ENCODE measurements at places on chromosomes 2 and 18.

- no peak for DNase-seq
These were observed 171.9 kb downstream of the HRH4 start for GRCh38 chr18:24632158-24632988.

- no peak for DNase-seq
These were observed 11.1 kb downstream of the SPOPL start for GRCh38 chr2:138512672-138513071.

DNA sequence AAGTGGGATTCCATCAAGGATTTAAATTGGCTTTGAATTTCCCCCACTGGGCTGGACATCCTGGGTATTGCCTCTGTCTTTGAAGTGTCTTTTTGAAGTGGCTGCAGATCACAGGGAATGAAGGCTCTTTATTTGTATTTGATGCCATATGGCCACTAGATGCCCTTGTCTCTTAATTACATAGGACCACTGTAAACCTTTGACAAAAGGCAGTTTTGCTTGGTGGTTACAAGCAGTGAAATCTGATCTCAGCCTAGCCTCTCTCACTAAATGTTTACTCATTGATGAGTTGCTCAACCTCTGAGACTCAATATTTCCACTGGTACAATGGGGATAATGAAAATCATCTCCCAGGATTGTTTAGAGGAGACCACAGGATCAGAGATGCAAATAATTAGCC, 102.2 kb downstream of the INSIG2 start:
- no peak for DNase-seq

- DNase-seq: no peak
These were observed 66.5 kb downstream of the BOLA3 start for GRCh38 chr2:74081030-74081762.

DNA sequence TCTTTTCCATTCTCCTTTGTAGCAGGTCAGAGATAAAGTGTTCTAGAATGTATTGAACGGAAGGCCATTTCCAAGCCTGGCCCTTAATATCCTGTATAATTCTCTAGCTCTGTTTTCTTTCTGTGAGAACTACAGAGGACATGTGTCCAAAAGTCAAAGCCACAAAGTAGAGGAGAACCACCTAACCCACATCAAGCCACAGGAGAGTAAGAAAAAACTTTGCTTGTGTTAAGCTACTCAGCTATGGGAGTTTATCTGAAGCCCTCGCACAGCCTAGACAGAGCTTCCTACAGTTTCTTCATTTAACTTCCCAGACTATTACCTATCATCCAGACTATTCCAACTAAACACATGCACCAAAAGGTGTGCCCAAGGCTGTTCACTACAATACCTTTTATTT, 22.0 kb downstream of the ADAM17 start:
- DNase-seq: no peak

DNA sequence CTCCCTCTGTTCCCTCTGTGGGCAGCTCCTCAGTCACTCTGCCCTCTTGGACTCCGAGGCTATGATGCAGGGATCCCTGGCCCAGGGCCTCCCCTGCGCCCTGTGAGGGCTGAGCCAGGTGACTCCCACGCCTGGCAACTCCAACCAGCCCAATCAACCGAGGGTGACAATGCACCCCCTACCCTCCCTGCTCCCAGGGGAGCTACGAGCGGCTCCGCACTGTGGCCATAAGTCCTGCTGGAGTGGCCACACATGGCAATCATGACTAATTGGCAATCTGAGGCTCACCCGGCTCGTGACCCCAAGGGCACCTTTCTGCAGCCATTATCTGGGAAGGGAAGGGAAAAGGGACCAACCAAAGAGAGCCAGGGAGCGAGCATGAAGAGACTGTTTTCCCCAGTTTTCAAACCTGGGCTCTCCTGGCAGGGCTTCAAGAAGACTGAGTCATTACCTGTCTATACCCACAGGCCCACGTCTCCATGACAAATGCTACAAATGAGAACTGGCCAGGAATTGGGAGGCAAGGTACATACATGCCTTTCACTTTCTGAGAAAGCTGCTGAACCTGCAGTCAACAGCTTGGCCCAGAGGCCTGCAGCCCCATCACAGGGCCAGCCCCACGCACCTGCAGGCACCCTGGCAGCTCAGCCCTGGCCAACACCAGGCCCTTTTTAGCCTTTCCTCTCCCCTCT, 45.1 kb downstream of the RPL31 start:
- DNase-seq: no peak

- no peak for DNase-seq
These were observed 739.5 kb upstream of the CDH2 start for GRCh38 chr18:28916456-28916855.

DNA sequence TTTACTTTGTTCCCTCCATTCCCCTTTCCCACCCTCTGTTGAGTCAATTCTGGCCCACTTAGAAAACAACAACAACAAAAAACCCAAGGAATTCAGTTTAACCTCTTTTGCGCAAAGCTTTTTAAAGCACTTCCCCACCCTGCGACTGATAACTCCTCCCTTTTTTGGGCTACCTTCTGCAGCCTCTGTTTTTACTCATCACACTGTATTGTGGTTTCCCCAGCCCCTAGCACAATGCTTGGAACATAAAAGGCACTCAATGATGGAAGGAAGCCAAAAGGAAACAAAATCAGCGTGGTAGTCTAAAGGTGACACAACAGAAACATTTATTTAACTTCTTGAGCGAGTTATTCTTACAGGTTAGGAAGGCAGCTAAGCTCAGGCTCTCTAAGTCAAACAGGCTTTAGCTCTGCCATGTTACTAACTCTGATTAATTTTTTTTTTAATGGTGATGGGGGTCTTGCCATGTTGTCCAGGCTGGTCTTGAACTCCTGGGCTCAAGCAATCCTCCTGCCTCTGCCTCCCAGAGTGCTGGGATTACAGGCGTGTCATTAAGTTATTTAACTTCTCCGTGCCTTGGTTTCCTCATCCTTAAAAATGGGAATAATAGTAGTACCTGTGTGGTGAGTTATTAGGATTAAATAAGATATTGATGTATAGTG, 1.3 kb downstream of the CEP68 start:
- no peak for DNase-seq

DNA sequence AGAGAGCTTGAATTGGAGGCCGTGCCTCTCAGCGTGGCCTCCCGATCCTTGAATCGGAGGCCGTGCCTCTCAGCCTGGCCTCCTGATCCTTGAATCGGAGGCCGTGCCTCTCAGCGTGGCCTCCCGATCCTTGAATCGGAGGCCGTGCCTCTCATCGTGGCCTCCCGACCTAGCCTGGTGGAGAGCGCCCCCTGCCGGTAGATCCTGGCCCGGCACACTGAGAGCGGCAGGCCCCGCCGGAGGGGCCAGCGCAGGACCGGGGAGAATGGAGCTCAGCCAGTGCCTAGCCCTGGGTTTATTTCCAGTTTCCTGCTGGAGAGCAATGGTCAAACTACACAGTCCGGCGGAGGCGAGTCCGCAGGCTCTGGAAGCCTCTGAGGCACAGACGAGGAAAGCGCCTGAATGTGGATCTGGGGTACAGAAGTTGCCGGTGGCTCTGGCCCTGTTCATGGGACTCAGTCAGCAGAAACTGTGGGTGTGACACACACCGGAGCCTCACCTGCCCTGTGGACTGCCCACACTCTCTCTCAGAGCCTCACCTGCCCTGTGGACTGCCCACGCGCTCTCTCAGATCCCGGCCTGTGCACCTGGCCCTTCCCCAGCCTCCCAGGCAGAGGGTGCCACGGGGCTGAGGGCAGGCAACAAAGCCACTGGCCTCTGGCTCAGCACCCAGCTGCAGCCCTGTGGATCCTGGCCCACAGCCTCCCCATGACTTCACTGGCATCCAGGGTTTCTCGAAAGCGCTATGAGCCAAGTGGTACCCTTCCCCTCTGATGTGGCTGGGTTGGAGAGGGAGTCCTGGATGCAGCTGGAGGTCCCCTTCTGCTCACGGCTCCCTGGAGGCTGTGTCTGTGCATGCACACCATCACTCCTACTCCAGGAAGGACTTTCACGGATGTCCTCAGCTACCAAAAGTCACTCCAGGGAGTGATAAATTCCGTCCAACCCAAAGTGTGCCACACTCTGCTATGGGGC, 1.5 kb downstream of the IL36B start:
- no peak for DNase-seq

GRCh38 chr2:84394628-84395027, 64.5 kb downstream of the SUCLG1 start:
- DNase-seq: no peak

- no peak for DNase-seq
These were observed 96.7 kb downstream of the GALR1 start for GRCh38 chr18:77346208-77346810.

GRCh38 chr2:85667561-85668008, 414 bp downstream of the SFTPB start:
- DNase-seq: no peak

- DNase-seq: no peak
These were observed 165.4 kb downstream of the FIGN start for GRCh38 chr2:163570391-163570790.

- no peak for DNase-seq
These were observed 940.3 kb upstream of the CRIM1 start for GRCh38 chr2:35415282-35415681.

GRCh38 chr2:145157036-145157675, 637.2 kb upstream of the ZEB2 start:
- DNase-seq: no peak

- no peak for DNase-seq
These were observed 136.1 kb upstream of the CHAC2 start for GRCh38 chr2:53631313-53632125.

DNA sequence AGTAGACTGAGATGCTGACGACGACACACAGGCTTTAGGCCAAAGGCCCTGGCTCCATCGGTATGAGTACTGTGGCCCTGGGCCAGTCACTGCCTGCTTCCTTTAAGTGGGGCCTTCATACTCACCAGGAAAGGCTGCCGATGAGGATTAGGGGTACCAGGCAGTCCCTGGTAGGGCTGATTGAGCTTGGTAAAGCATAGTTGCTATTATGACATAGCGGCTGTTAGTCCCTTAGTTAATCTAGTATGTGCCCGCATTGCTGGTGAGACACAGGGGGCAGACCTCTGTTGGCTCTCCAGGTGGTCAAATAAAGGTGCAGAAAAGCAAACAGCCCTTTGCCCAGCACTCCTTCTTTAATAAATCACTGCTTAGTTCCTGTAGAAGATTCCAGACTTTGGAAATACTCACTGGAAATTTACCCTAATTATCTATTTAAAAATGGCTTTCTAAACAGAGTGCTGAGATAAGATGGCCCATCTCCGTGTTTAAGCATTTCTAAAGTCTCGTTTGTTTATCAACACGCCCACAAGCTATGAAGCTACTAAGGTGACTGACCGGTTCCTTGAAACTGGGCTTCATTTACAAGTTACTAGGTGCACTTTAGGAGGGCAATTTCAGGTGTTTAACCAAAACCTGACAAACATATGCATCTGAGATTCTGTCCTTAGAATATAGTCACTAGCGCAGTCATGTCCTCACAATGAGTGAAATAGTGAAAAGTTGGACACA, 8.7 kb upstream of the BIN1 start:
- no peak for DNase-seq

GRCh38 chr2:47631792-47632398, 151.1 kb upstream of the MSH6 start:
- DNase-seq: no peak

DNA sequence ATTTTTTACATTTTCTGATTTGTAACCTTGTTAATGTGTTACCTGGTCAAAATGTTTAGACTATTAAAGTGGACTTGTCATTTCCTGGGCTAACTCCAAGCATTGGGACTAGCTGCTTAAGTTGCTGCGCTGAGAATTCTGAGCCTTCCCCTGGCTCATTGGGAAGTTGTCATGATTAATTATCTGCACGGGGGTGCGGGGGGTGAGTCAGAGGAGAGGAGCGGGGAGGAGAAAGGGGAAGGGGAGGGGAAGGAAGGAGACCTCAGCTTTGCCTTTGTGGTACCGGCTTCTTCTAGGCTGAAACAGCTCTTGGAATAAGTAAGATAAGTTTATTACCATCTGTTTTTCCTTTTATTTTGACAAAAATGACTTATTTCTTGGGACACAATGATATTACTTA, 52.9 kb upstream of the APCDD1 start:
- DNase-seq: no peak

DNA sequence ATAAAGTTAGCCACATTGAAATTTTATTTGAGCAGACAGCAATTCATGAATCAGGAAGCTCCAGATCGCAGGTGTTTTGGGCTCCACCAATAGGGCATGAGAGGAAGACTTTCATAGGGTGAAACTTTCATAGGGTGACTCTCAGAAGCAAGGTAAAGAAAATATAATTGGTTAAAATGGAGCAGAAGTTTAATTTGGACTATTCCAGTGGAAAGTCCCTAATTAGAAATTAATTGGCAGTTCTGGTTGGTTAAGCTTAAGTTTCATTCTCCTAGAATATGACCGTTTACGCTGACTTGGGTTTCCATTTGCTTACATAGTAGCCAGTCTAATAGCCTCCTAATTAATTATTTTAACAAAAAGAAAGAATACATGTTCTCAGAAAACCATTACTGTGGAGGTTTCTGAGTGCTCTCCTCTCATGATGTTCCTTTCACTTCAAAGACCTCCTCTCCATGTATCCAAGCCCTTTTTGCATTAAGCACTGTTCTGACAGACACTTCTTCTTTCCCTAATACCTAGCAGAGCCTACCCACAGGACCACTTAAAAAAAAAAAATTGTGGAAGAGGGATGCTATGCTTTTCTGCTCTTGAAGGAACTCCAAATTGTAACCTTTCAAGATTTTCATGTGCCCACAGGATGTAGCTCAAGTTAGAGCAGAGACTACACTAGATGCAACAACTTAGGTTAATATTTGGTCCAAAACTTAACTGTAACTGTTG, 99.1 kb downstream of the MREG start:
- no peak for DNase-seq

- no peak for DNase-seq
These were observed 22.1 kb downstream of the RAB3GAP1 start for GRCh38 chr2:135074216-135074615.

- DNase-seq: no peak
These were observed 30.5 kb upstream of the PLB1 start for GRCh38 chr2:28465148-28465885.

- DNase-seq: no peak
These were observed 188.3 kb downstream of the GBX2 start for GRCh38 chr2:235979753-235980435.

- DNase-seq: peak; percentile 89
These were observed 56.5 kb upstream of the CREB1 start for GRCh38 chr2:207473049-207473930.

- peak; percentile 27 for DNase-seq
These were observed 719.5 kb downstream of the DPP10 start for GRCh38 chr2:115161771-115162493.

DNA sequence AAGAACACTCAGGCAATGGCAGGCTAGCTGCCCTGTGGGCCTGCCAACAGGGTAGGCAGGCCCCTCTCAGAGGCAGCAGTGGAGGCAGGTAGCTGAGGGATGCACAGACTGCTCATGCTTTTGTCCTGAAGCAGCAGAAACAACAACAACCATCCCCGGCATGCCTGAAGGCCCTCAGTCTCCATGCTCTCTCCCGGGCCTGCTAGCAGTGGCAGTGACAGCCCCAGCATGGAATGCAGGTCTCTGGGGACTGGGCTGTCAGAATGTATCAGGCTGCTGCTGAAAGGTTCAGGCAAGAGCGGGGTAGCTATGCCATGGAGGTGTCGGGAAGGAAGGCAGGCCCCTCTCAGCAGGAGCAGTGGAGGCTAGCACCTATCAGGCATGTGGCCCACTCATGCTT, 209.8 kb downstream of the KCNJ3 start:
- no peak for DNase-seq

GRCh38 chr2:159155791-159156190, 130.7 kb downstream of the WDSUB1 start:
- no peak for DNase-seq

Measured in hippocampal formation (tissue), 2 donors.